ENCODE measurements at places on chromosomes 16 and 17. TPM values are rescaled to one million over a fixed set of nuclear protein-coding genes. Genes with fewer than 3 reads are reported as not detected.

The SEZ6L2 gene
- total RNA-seq, result 20.3 TPM

The SNAI3 gene
- total RNA-seq, result 0.17 TPM

The DPEP3 gene
- not detected for total RNA-seq

The C1QTNF8 gene
- total RNA-seq, result 0.08 TPM

The KDM6B gene
- 15.7 TPM for total RNA-seq

The CD300A gene
- 0.06 TPM for total RNA-seq

The SSTR5 gene
- total RNA-seq, result 0.51 TPM

The CD300E gene
- total RNA-seq, result not detected

The CCDC92B gene
- 0.21 TPM for total RNA-seq

Data from A549 treated with AZD2906 at 1 μM for 4 hours (cell line).